ENCODE measurements at places on chromosomes 13 and 19.

GRCh38 chr13:49859560-49859959 lies 67.1 kb upstream of the KPNA3 start:
- DNase-seq: no peak

- DNase-seq: no peak
Measured at GRCh38 chr13:28753208-28753892, 34.6 kb upstream of the SLC46A3 start.

- DNase-seq: no peak
Measured at GRCh38 chr19:11019824-11020223, 59.0 kb downstream of the SMARCA4 start.

GRCh38 chr13:45943120-45943519 lies 91.6 kb upstream of the SIAH3 start:
- no peak for DNase-seq

DNA sequence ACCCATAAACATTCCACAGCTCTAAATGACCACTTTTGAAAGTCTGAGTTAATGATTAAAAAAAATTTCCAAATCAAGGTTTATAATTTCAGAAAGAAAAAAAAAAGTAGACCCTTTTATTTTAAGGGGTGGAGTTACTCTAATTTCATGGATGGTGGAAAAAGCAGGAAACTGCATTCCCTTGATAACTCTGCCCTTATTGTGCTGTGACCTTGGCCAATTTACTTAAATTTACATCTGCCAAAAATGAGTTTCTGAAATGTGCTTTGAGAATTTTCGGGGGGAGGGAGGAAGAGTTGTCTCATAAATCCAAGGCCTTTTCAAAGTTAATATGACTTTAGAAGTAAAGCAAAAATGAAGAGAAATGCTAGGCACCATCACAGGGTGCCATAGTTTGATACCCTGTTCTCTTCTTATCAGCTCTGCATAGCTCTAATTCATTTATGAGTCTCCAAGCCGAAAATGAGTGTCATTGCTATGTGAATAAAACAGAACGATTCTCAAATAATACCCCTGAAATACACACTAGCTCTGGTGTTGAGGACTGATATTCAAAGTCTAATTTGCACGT lies 367.0 kb downstream of the DACH1 start:
- DNase-seq: no peak

- no peak for DNase-seq
Measured at GRCh38 chr13:73286942-73287620, 228.3 kb downstream of the KLF5 start.

DNA sequence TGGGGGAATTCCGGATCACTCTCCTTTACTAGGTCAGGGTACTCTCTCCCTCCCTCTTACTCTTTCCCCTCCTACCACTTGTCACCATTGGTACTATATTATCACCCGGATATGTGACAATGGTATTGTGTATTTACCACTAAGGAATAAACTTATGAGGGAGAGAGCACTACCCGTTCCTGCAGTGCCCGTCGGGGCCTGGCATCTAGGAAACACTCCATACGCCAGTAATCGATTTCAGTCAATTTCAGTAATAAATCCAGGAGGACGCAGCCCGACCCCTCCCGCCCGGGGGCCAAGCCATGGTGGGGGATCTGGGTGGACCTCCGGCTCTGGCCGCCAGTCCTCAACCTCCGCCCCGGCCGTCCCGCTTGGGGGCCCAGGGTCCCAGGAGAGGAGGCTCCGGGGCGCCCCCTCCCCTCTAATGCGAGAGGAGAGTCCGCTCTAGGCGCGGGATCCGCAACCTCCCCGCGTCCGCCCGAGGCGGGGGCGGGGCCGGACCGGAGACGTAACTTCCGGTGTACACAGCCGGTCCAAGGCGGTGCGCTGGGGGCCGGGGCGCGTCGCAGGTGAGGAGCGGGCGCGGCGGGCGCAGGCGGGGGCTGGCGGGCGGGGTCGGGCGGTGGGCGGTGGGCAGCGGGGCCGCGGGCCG lies at the start of gene GARRE1:
GARRE1 (plus strand) TSS at position 509 of the 652 bp plus-strand sequence. CDS start 45,920 bp downstream, outside the sequence.
- DNase-seq: peak; percentile 86

- DNase-seq: peak; percentile 43
Measured at GRCh38 chr13:20161275-20161950, 561 bp upstream of the GJA3 start.

DNA sequence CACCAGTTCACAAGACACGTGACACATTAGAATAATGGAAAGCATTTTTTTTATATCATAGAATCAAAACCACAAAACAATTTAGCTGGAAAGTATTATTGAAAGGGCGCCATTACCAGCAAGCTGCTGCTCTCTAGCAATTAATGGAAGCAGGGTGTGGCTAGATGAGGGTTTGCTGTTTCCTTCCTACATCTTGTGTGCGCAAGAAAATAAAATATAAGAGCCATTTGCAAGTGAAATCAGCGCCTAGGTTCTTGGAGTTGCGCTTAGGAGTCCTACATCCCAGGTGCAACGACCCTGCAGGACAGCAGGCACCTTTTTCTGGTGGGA lies 140.9 kb downstream of the ZNF536 start:
- DNase-seq: no peak

- no peak for DNase-seq
Measured at GRCh38 chr13:96824140-96824539, 170.1 kb downstream of the OXGR1 start.

GRCh38 chr19:43643326-43643725 lies 3.7 kb upstream of the CADM4 start:
- DNase-seq: no peak

DNA sequence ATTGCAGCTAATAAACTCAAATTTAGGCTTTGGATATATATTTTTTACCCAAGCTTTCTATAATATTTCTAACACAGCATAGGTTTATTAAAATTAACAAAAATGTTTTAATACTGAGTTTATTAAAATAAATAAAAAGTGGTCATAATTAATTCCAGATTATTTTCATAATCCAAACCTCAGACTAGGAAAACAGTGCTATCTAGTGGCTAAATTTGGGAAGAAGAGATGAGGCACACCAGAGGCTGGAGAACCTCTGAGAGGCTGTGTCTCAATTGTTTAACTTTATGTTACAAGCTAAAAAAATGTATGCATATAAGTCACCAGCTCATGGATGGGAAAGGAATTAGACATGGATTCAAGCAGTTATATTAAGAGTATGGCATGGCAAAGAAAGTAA lies 392.5 kb downstream of the DIAPH3 start:
- no peak for DNase-seq

DNA sequence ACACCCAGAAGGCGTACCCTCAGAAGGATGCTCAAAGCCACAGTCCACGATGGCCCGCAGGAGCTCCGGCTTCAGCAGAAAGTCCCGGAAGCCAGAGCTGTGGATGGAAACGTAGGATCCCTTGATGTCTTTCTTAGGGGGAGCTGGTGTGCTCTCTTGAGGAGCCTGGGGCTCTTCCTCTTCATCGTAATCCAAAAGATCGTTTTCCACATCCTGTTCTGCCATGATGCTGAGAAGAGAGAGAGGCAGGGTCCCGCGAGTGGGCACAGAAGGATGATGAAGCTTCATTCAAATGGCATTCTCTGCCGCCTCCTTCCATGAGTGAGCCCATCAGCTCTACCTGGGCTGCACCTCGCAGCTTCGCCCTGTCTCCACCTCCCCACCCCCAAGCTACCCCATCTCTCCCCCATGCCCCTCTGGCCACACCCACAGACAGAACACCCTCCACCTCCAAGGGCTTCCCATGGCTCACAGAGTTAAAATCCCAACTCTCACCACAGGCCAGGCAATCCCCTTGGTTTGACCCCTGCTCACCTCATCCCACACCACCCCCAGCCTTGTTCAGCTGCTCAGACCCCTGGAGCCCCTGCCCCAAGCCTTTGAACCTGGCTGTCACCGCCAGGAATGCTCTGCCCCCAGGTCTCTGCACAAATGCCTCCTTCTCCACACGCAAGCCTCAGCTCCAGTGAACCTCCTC lies 6.0 kb downstream of the DDX39A start:
- DNase-seq: no peak

DNA sequence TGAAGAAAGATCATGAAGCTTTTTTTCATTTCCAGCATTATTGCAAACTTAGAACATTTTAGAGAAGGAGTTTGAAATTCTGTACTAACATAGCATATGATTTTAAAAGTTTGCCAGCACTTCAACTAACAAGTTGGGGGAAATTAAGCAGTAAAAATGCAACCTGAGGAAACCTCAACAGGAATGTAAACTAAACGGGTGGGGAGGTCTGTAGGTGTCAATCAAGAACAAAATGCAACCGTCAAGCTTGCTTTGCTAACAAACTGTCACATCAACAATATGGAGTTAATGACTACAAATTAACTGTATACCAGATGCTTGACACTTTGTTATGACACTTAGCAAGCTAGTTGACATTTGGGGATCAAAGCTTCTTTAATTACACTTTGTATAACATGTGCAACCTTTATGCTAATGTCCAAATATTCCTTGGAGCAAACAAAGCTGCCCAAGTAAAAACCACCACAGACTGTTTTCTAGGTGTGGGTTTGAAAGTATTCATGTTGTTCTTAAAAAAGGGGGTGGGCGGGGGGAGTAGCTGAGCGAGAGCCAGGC lies 52.1 kb downstream of the DACH1 start:
- no peak for DNase-seq

DNA sequence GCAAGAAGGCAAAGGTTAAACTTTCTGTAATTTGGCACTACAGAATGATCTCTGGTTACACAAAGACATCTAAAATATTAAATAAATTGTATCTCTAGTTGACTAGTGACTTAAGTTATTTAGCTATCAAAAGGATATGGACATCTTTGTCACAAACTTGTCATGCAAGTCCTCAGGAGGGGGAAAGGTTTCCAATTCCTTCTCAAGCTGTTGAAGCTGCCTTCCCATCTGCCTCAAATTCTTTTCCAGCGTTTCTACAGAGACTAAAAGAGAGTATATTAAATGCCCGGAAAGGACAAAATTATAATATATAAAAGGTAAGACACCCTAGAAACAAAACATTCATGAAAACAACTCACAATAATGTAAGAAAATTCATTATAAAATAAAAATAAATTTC lies 324.5 kb downstream of the DIAPH3 start:
- DNase-seq: no peak

GRCh38 chr13:27551562-27551961 lies 68.8 kb downstream of the LNX2 start:
- no peak for DNase-seq

DNA sequence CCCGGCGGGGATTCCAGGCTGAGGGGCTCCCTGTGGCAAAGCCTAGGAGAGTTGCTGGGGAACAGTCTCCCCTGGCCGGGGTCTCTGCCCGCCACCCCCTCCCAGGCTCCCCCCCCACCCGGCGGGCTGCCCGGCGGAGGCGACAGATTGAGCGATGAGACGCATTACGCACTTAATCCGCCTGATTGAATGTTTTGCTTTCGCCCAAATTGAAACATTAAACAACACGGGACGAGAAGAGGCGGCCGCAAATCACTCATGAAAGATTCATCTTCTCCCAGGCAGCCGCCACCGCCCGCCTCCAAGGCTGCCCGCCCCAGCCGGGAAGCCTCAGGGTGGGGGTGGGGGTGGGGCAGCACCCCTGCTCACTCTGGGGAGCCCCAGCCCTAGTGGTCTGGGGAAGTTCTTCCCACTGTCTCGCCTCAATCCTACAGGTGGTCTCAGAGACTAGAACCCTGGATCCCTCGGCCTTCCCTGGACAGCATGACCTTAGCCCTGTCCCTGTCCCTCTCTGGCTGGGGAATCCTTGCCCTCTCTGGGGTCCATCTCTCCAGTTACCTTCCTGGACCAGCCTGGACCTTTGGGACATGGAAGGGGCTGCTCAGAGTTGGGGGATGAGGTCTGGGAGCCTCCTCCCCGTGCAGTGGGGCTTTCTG lies 7.6 kb upstream of the ERFL start:
- no peak for DNase-seq
